ENCODE measurements at places on chromosomes 7 and 10. TPM values are rescaled to one million over a fixed set of nuclear protein-coding genes. Genes with fewer than 3 reads are reported as not detected.
A peak's percentile ranks its signal among the peaks of the same experiment; 100 is the strongest.

Gene AKR1C4
- not detected for total RNA-seq

GRCh38 chr7:55409482-55410225 is 44.5 kb downstream of the LANCL2 start:
- H3K36me3 ChIP-seq = peaks cover 4% of the 10 kb centered on the region
- H3K4me3 ChIP-seq = no peak overlapping the region
- no peaks in the 10 kb centered on the region for H3K27me3 ChIP-seq
- DNase-seq = no peak
- H3K4me1 ChIP-seq = no peaks in the 10 kb centered on the region
- H3K27ac ChIP-seq = no peak overlapping the region

- peaks cover 1% of the 10 kb centered on the region for H3K27me3 ChIP-seq
- no peak overlapping the region for H3K4me3 ChIP-seq
- H3K4me1 ChIP-seq = no peaks in the 10 kb centered on the region
- H3K27ac ChIP-seq = no peak overlapping the region
Measured at GRCh38 chr10:94630017-94630688, 53.4 kb upstream of the CYP2C18 start.

GRCh38 chr7:150738092-150738491 is 874 bp downstream of the GIMAP5 start:
- H3K4me3 ChIP-seq = peak overlapping the region; percentile 89
- H3K36me3 ChIP-seq = peaks cover 52% of the 10 kb centered on the region
- H3K4me1 ChIP-seq = peaks cover 72% of the 10 kb centered on the region
- peak overlapping the region; percentile 97 for H3K27ac ChIP-seq
- DNase-seq = peak; percentile 43
- H3K27me3 ChIP-seq = no peaks in the 10 kb centered on the region

GRCh38 chr7:128266883-128267594 is 26.0 kb downstream of the LEP start:
- H3K27me3 ChIP-seq = peaks cover 13% of the 10 kb centered on the region
- no peaks in the 10 kb centered on the region for H3K4me1 ChIP-seq
- no peak for DNase-seq
- no peak overlapping the region for H3K4me3 ChIP-seq

- H3K4me3 ChIP-seq = no peak overlapping the region
- peaks cover 34% of the 10 kb centered on the region for H3K4me1 ChIP-seq
- H3K27me3 ChIP-seq = no peaks in the 10 kb centered on the region
- H3K27ac ChIP-seq = no peak overlapping the region
- no peak for DNase-seq
- peaks cover 4% of the 10 kb centered on the region for H3K36me3 ChIP-seq
Measured at GRCh38 chr7:112263519-112263918, 57.0 kb downstream of the ZNF277 start.

All from activated CD8-positive, alpha-beta T cell treated with anti-CD3 and anti-CD28 coated beads for 36 hours (primary cell).